ENCODE measurements at places on chromosomes 3 and 15.

DNA sequence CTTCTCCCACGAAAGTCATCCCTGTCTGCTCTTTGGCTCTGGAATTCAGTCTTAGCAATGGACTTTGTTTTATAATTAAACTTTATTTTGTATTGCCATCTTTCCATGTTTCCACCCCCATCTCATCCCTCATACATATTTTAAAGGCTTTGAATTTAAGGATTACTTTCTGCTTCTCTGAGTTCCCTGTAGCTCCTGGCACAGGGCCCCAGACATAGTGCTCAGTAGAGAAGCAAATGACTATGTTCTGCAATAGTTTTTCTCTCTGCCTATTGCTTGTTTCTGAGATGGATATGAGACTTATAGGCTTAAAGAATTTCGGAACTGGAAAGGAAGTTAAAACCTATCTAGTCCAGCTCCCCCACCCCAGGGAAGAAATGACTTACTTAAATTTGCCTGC is 197.0 kb downstream of the LPP start:
- no peak for DNase-seq

GRCh38 chr15:29821416-29822099 is 710 bp downstream of the TJP1 start:
- DNase-seq = peak; percentile 7

DNA sequence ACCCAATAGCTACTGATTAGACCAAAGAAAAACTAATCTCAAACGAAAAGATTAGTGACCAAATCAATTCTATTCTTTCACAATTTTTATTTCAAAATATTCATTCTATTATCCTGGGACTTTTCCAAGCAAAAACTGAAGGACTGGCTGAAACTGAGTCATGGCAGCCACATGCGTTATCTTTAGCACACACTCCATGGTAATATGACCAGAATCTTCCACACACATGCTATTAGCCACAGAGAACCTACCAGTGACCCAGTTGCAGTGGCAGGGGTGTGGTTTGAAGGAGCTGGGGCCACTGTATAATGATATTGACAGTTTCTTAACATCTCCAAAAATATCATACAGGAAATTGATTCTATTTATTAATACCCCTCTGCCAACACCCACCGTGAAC is 154.8 kb upstream of the ABI3BP start:
- no peak for DNase-seq

DNA sequence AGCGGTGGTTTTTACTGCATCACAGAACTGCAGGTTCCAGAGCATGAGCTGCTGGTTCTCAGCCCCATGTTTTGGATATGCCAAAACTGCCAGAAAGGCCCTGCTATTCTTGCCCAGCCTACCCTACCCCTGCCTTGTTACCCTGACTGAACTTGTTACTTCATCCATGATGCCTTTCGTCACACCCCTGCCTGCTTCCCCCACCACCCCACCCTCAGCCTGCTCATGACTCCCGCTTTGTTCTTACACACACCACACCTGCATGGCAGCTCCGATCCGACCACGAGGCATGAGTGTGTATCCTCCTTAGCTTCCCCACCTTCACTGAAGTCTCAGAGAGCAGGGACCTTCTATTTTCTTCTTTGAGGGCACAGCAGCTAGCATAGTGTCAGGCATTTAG is 5.1 kb upstream of the TM4SF1 start:
- DNase-seq = no peak

DNA sequence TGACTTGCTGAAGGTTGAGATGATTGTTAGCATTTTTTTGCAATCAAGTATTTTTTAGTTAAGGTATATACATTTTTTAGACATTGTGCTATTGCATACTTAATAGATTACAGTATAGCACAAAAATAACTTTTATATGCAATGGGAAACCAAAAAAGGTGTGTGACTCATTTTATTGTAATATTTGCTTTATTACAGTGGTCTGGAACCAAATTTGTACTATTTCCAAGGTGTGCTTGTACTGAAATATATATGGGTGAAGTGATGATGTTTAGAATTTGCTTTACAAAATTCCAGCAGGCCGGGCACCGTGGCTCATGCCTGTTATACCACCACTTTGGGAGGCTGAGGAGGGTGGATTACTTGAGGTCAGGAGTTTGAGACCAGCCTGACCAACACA is 29.1 kb upstream of the TBC1D23 start:
- DNase-seq = no peak

GRCh38 chr15:98728082-98728810 is 79.9 kb downstream of the IGF1R start:
- DNase-seq = no peak

DNA sequence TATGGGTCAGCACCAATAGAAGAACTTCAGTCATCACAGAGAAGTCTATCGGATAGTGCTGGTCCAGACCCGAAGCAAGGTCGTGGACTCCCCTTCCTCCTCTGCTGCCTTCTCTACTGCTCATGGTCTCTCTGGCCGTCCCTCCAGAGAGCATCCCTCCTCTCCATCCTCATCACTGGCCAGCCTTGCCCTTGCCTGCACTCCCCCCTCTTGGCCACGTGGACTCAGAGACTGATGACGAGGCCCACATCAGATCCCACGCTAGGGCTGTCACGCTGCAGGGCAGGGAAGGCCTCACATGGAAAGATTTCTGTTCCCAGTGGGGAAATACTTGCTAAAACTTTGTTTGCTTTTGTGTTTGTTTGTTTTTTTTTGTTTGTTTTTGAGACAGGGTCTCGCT is 35.3 kb downstream of the IGDCC3 start:
- DNase-seq = no peak

GRCh38 chr3:38088126-38089078 is 48.5 kb downstream of the ACAA1 start:
- no peak for DNase-seq

DNA sequence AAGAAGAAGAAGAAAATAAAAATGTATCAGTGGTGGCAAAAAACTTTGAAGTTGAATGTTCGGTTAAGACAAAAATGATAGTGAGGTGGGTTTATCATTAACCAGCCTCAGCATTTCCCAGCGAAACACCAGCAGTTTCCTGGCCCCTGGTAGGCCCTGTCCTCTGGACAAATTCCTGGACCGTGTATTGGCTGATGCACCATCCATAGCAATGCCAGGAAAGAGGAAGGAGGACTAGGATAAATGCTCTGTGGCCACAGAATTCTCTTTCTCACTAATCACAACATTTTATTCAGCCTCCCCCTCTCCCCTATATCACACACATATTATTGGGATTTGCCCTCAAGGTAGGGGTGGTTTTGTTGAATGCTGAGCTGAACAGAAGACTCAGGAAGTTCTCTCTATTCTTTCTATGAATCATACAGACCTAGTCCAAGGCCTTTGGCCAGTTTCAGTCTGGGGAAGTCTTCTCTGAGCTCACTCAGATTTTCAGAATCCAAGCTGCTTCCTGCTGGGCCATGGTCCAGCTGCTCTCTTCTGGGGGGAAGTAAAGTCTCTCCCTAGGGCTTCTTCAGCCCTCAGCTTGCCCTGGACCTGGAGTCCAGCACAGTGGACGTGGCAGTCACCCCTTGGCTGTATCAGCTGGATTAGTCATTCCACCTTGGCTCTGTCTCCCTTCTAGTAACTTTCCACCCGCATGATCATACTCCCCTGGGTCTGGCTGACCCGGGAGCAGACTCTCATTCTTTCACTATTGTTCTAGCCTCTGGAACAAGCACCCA is 27.6 kb downstream of the SLC28A1 start:
- DNase-seq = no peak

DNA sequence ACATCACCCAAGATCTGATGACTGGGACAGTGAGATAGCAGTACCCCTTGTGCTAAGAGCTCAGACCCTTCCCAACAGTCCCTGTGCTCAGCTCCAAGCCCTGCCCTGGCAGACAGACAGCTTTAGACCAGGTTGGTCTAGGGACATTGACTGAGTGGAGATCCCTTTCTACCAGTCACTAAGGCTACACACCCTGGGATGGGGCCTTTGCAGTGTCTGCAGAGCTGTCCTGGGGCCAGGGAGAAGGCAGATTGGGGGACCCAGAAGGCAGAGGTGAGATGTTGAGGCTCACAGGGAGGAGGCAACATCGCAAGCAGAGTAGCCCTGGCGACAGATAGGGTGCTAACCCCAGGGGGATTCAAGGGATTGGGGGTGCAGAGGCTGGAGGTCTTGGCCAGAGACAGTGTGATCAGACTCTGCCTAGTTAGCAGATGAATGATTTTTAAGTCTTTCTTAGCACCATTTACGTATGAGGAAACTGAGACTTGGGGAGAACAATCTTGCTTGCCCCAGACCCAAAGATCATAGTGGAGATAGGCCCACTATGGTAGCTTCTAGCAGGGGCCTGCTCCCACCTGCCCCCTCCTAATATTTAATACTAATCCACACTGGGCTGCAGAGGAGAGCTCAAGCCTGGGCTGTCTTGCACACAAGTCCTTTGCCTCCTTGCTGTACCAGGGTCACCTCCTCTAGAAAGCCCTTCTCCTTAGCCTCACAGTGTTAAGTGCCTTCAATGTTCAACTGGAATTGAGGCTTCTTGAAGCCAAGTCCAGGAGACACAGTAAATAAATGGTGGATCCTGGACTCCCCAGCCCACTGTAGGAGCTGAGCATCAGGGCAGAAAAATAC is 32.6 kb downstream of the HMCES start:
- no peak for DNase-seq

DNA sequence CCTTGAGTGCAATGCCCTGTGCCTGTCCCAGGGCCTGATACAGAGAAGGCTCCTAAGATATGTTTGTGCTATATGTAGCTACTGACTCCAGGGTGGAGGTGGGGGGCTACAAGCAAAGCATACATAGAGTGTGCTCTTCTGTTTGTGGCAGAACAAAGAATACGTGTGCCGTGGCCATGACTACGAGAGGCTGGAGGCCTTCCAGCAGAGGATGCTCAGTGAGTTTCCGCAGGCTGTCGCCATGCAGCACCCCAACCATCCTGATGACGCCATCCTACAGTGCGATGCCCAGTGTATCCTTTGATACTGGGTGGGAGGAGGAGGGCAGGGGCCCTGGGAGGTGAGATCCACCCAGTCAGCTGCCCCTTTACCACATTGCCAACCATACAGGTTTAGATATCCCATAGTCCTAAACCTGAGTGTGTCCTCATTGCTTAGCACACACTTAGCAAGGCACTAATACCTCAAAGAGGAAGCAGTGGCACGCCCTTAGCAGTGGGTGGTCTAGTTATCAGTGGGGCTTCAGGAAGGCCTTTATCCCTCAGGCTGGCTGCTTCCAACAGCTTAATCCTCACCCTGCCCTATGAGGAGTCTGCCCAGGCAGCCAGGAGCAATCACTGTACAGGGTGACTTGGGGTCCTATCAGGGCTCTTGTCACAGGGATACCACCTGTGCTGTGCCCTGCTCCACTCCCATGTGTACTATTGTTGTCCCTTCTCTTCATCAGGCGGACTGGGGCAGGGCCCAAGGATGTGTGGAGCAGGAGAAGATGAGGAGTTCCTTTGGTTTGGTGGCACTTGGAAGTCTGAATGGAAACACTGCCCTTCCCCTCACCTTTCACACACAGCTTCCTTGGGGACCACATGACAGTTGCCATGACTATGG is 30.1 kb upstream of the MANF start:
- DNase-seq = no peak

DNA sequence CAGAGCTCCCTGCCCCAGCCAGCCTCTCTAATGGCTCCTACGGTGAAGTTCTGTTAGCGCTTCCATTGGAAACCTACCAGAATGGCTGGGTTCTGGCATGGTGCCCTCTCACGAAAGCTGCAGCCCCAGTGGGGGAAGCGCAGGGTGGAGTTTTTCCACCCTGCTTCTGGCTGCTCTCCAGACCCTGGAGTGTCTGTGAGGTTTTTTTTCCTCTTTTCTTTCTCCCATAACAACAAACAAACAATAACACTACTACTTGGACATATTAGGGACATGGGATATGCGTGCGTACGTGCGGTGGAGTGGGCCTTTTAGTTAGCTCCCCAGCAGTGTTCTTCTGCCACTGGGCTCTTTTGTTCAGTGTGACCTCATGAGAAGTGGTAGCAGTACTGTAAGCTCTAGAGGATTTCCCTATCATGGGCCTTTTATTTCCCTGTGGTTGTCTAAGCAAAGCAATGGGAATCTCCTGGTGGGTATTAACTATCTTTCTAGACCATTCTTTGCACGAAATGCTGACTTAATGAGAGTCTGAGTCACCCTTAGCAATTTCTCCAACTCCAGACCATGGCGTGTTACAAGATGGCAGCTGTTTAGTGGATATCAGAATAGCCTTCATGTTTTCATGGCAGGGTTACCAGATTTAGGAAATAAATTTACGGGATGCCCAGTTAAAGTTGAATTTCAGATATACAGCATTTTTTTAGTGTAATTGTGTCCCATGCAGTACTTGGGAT is 161.9 kb downstream of the FNDC3B start:
- no peak for DNase-seq

- peak; percentile 36 for DNase-seq
Measured at GRCh38 chr3:127455541-127456450, 134.7 kb downstream of the TPRA1 start.

DNA sequence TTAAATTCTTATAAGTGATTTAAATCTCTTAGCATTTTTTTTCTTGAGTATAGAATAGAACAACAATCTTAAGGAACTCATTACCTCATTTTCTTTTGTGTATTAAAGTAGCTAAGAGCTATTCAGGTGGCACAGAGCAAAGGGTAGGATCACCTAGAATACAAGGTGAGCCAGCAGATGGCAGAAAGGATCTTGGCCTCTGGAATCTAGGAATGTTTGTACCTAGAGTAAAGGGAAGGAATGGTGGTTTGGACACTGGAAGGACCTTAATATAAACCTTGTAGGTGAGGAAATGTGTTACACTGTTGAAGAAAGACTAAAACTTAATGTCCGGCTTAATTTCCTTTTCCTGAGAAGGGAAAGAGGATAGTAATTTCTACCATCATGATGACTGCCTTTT is 89.0 kb downstream of the GHSR start:
- DNase-seq = no peak

Measured in CD4-positive, alpha-beta T cell treated with Interferon gamma for 1 hour (primary cell).